ENCODE measurements at places on chromosomes 1 and 21.

DNA sequence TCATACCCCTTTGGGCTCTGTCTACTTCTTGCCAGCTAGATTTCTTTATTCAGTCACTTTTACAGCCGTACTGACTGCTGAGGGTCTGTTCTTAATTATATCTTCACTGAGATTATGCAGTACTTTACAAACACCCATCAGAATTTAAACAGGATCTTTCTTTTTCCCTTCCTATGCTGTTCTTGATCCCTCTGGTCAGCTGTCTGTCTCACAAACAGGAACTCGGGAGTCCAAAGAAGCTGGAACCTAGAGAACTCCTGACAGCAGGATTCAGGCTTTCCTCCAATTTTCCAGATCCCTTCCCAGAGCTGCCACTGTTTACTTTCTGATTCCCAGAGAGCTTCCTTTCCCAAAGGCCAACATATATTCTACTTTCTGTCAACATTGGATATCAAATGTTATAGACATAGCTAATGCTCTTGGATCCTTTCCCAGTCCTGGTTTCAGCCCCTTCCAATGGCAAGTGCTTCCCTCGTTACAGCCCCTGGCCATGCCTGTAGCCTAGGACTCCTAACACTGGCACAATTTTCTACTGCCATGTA is 59.5 kb downstream of the ATP2B4 start:
- no peak for DNase-seq

GRCh38 chr1:57206038-57206437 is 217.8 kb downstream of the DAB1 start:
- DNase-seq: no peak

GRCh38 chr1:178644308-178645120 is 80.5 kb upstream of the RALGPS2 start:
- DNase-seq: no peak

- no peak for DNase-seq
These were observed 1.7 kb downstream of the TFF3 start for GRCh38 chr21:42313501-42313969.

GRCh38 chr1:246104927-246105326 is 402.2 kb downstream of the SMYD3 start:
- DNase-seq: no peak

- DNase-seq: no peak
These were observed 408.1 kb upstream of the USP24 start for GRCh38 chr1:55623311-55623710.

DNA sequence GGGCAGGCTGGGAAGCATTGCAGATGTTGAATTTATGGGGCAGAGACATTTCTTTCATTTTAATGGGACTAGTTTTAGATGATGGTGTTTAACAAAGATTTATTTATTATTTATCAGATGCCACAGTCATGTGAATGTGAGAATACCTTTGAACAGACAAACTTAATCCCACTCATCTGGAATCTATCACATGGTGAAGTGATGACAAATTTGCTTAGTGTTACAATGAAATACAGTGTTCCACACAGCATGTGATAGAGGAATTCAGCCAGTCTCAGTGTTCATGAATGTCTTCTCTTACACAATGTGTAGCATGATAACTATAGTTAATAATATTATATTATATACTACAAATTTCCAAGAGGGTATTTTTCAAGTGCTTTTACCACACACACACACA is 1361.7 kb upstream of the B3GALT2 start:
- no peak for DNase-seq
